ENCODE measurements at places on chromosomes 11 and 22. TPM values are rescaled to one million over a fixed set of nuclear protein-coding genes. Genes with fewer than 3 reads are reported as not detected.

DNA sequence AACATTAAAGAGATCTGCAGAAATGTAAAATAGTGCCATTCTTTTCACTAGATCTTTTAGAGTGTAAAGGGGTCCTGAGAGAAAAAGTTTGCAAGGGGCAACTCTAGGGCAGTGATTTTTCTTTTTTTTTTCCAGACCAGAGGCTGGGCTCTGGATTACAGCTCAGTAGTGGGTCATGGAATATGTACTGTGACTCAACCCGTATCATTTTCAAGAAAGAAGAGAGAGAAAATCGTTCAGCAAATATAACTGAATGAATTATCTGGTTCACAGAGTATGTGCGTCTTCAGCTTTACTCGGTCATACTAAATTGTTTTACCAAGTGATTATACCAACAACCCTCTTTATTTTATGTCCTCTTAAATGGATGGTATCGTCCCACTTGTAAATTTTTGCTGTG, 3.8 kb downstream of the CEP57 start:
- no peak for DNase-seq

GRCh38 chr11:94536386-94536785, 7.3 kb upstream of the FUT4 start:
- DNase-seq: no peak

GRCh38 chr22:19047993-19048392, 74.2 kb downstream of the DGCR2 start:
- no peak for DNase-seq

DNA sequence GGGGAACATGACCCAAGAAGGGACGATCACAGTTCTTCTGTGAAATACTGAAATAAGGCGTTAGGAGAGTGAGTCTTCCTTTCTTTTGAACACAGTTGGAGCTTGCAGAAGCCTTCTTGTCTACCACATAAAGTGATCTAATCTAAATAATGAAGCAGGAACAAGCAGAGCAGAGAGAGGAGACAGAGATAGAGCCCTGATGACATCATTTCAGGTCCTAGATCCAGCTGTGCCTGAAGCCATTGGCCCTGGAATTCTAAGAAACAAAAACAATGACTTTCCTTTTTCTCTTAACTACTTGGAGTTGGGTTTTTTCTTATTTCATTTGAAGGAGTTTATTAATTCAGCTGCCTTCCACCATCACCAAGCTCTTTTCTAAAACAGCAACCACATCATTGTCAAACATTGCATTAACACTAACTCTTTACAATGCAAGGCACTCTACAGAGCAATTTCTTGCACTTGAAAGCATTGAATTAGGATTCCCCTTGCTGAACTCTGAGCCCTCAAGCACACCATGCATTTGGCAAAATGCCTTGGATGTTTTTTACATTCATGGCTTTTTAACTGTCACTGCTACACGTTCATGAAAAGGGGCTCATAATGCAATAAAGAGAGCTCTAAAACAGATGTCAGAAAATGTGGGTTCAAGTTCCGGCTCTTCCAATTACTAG, 117.2 kb upstream of the TIMP3 start:
- no peak for DNase-seq

- DNase-seq: no peak
These were observed 22.0 kb upstream of the P2RY6 start for GRCh38 chr11:73249853-73250783.

DNA sequence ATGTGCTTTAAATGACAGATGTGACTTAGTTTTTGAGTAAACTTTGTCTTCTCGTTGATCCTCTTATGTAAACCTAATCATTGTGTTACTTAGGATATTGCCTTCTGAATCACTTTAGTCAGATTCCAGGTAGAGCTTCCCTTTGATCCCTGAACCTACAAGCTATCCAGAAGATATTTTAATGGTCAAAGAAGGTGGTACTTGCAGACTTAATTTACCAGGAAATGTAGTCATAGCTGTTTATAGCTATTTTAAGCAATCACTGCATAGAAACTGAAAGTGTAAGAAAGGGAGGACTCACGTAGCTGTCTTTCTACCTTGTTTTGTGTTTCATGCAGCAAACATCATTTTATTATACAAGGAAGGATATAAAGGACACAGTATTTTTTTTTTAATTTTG, 189.5 kb downstream of the DDX10 start:
- no peak for DNase-seq

DNA sequence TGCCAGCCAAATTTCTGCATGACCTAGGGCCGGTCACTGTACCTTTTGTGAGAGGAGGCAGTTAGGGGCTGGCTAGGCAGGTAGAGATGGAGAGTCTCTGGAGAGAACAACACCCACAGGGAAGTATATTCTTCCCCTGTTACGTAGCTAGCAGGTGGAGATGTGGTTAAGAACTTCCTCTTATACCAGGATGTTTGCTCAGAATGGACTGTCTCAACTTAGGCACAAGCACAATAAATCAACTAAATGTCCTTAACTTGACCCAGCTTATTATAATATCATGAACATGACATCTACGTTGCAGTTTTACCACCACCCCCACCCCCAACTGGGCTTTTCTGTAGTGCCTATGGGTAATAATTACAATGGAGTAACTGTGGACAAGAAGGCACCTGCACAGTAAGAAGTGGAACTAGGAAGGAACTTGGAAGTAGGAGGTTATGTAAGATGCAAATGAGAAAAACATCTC, 60.7 kb upstream of the MPEG1 start:
- DNase-seq: no peak

The APOL5 gene
- not detected for total RNA-seq

GRCh38 chr11:103798026-103798425, 238.4 kb upstream of the DDI1 start:
- DNase-seq: no peak

- no peak for DNase-seq
These were observed 257.1 kb upstream of the TENM4 start for GRCh38 chr11:79697905-79698304.

The C22orf15 gene
- total RNA-seq: 1.8 TPM

DNA sequence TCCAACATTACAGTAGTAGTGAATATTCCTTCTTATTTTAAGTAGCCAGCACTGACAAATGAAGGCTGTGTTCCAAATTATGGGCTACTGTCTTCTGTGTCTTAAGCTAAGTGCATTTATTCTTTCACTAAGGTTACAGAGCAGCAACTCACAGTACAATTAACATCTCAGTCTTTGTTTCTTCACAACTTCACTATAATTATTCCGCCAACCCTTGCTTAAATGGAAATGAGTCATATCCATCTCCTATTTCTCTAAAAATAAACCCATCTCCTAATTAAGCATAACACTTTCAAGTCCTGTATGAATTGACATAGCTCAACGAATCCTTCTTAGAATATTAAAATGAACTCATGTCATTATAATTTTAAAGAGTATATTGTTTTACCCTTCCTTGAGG, 6.7 kb downstream of the ETS1 start:
- DNase-seq: no peak

The CEND1 gene
- 0.14 TPM for total RNA-seq

DNA sequence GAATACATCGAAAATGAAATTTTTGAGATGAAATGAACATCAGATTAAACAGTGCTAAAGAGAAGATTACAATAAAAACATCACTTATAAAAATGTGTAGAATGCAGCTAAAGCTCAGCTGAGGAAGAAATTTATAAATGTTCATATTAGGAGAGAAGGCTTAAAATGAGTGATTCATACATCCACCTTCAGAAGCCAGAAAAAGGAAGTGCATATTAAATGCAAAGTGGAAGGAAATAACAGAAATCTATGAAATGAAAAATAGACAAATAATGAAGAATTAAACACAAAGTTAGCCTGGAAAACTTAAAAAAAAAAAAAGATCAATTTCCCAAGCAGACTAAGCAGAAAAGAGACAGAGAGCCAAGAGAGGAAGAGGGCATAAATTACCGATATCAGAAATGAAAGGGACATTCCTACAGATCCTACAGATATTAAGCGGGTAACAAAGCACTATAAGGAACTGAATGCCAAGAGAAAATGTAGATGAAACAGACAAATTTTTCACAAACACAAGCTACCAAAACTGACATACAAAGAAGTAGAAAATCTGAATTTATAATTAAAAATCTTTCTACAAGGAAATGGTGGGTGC, 7.2 kb upstream of the MOB2 start:
- DNase-seq: no peak

The OR5P2 gene
- not detected for total RNA-seq

The KCTD14 gene
- total RNA-seq: 13.3 TPM

The DGAT2 gene
- total RNA-seq: 1.3 TPM

The OR6T1 gene
- not detected for total RNA-seq

The PKDREJ gene
- total RNA-seq: not detected

- no peak for DNase-seq
These were observed 1278.0 kb upstream of the CNTN5 start for GRCh38 chr11:97742717-97743116.

DNA sequence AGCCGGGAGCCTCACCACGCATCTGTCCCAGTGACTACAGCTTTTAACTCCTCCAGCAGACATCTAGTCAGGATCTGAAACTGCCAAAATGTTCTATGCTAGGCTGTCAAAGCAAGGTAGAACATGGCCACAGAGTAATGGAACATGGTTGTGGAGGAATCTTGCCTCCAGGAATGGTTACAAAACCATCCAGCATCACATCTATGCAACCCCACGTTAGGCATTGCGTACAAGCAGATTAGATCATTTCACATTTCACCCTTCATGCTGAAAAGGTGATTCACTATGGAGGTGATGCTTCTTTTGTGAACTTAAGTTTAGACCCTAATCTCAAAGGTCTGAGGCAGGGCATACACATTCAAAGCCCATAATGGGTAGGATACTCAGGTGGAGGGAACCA, 103.0 kb downstream of the PARVA start:
- no peak for DNase-seq

The ZFP91 gene
- total RNA-seq: 28.3 TPM

DNA sequence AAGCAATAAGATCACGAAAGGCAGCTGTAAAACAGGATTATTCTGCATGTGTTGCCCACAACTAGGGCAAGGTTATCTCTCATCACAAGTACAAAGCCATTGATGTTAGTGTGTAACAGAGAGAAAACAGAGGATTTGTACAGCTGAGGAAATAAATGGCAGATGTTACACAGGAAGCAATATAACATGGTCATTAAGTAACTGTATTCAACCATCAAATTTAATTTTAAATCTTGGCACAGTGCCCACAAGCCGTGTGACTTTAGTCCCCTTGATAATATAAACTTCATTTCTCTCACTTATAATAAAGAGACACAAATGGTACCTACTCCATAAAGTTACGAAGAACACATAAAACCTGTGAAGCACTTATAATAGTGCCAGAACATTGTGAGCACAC, 17.3 kb downstream of the OR51E2 start:
- no peak for DNase-seq

The OR4A16 gene
- not detected for total RNA-seq

The NCAM1 gene
- total RNA-seq: 7.1 TPM

The SHANK2 gene
- 9.7 TPM for total RNA-seq

- DNase-seq: peak; percentile 97
These were observed 1.5 kb upstream of the WNT11 start for GRCh38 chr11:76207642-76208401.

The PCF11 gene
- total RNA-seq: 29.9 TPM

GRCh38 chr11:6234387-6235107, at the start of gene FHIP1B:
Gene FHIP1B (minus strand): TSS chr11:6234636. CDS start chr11:6224516, 10,120 bp downstream.
- DNase-seq: peak; percentile 96

- peak; percentile 95 for DNase-seq
These were observed 5.1 kb upstream of the B4GALNT4 start for GRCh38 chr11:363948-364761.

The VSIG2 gene
- total RNA-seq: 0.48 TPM

The GNAZ gene
- 18.0 TPM for total RNA-seq

The OR52I2 gene
- total RNA-seq: not detected

GRCh38 chr11:112455791-112456190, 195.1 kb upstream of the PLET1 start:
- DNase-seq: no peak

- DNase-seq: peak; percentile 37
These were observed 12.6 kb upstream of the ANO1 start for GRCh38 chr11:70065318-70066135.
